Fibroblast of the aortic adventitia (primary cell): ENCODE measurements at places on chromosomes 1 and 21.

DNA sequence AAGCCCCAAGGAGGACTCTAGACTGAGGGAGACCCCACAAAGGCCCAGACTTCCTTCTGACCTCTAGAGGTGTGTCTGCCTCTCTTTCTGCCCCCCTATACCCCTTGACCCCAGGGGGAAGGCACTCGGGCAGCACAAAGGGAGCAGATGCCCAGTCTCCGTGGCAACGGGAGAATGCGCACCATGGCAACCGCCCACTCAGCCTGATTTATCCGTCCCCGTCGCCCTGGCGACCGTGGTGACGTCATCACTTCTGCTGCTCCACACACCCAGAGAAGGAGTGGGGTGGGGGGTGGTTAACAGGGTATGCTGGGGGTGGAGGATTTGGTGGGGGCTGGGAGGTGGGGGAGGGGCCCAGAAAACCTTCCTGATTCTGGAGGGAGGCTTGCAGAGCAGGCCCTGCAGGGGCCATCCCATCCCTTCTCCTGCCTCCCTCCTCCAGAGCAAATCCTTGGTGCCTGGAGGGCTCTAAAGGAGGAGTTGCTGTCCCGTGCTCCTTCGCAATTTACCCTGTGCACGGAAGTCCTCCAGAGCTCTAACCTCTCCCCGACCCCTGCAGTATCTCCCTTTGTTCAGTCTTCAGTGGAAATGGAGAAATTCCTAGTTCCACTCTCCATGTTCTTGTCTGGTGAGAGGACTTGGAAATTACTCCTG is 6.3 kb downstream of the CELF3 start:
- DNase-seq: peak; percentile 16

GRCh38 chr1:8395433-8395866 is 77.5 kb downstream of the SLC45A1 start:
- DNase-seq: no peak

- DNase-seq: peak; percentile 87
These were observed 9.0 kb downstream of the C1orf105 start for GRCh38 chr1:172429331-172430127.

DNA sequence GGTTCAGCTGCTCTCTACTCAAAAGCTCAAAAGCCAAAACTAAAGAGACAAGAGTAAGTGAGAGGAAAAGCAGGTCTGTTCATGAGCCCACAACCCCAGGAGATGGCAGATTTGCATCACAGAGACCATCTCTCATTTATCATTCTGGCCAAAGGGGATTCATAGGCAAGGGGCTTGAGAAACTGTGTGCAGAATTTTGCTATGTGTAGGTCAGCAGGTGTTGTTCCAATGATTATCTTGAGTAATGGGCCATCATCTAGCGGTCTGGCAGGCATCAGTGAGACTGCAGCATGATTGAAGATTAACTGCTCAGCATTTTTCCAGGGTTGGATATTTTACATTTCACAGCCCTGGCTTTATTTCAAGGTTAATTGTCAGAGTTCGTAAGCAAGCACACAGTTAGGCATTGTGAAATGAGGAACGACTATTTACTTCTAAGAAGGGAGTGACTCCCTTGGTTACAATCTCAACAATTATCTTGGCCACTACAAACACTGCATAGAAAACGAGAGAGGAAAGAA is 1204.6 kb upstream of the TMPRSS15 start:
- no peak for DNase-seq

GRCh38 chr1:115189814-115190539 is 100.7 kb upstream of the TSPAN2 start:
- peak; percentile 96 for DNase-seq

- DNase-seq: peak; percentile 11
These were observed 20.6 kb upstream of the EGLN1 start for GRCh38 chr1:231442735-231443134.
